ENCODE measurements at places on chromosomes 7 and 10. TPM values are rescaled to one million over a fixed set of nuclear protein-coding genes. Genes with fewer than 3 reads are reported as not detected.

The CYP2W1 gene
- not detected for total RNA-seq

The LRRC61 gene
- total RNA-seq: 1.6 TPM

The NFKB2 gene
- 13.3 TPM for total RNA-seq

The NEUROD6 gene
- total RNA-seq: not detected

The IRF5 gene
- total RNA-seq: 20.9 TPM

The FAM25G gene
- not detected for total RNA-seq

The GLUD1 gene
- total RNA-seq: 127 TPM

The SPDYE18 gene
- not detected for total RNA-seq

Data from subcutaneous adipose tissue (tissue), 4 donors.